ENCODE measurements at places on chromosomes 12 and 14.

GRCh38 chr12:78229591-78230101 is 399.0 kb downstream of the NAV3 start:
- DNase-seq: peak; percentile 72

DNA sequence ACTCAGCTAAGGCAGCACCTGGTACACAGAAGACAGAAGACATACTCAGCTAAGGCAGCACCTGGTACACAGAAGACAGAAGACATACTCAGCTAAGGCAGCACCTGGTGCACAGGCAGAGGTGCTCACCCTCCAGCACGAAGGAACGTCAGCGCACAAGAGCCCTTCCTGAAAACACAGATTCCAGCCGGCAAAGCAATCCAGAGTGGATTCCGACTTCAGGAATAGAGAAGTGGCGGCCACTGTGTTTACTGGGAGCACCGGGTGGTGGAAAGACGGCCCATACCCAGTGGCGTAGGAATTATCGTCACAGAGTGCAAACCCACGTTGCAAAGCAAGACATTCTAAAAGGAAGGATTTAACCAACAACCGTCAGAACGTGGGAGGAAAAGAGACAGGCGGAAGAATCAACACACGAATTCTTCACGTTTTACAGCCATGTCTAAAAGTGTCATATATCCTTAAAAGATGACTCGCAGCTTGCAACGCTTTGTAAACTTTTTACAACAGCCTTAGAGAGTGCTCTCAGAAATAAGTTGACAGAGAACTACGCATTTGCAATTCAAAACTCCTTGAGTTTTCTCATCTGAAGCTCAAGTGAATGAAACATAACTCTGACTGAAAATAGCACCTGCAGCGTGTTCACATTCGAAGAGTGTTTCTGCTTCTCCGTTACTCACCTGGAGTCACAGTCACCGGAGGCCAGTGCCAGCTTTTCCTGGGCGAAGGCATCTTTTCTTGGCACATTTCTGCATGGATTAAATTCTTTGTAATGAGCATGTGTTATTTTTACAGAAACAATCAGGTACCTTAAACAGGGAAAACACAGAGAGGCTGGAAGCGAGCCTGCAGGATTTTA is 55.8 kb upstream of the GALNT9 start:
- no peak for DNase-seq

GRCh38 chr12:108847705-108848104 is 9.7 kb downstream of the SSH1 start:
- DNase-seq: no peak

DNA sequence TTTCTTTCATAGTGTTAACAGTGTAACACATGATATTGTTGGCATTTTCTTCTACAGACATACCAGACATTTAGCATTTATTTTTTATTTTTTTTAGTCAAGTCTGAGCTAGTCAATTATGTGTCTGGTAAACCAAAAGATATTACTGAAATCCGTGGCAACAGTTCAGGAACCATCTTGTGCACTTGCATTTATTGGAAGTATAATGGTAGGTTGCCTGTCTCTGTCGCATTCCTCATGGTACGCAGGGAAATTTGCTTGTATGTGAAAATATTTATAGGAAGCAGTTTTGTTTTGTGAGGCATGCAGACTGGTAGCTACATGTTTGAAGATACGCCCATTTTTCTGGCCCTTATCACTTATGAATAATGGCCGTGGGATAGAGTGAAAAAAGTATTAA is 186.1 kb upstream of the SLC38A2 start:
- no peak for DNase-seq

DNA sequence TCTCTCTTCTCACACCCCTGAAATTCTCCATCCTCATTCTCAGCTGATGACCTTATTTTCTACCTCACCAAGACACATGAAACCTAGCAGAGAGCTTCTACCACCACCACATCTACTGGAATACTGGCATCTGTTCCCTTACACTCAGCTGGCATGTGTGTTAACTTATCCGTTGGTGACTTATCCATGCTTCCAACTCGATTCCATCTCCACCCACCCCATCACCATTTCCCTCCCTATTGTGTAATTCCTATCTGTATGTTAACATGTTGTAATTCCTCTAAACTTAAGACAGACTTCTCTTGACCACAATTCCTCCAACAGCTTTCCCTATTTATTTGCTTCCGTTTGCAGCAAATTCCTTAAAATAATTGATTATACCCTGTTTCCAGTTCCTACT is 15.4 kb downstream of the C1S start:
- DNase-seq: no peak

DNA sequence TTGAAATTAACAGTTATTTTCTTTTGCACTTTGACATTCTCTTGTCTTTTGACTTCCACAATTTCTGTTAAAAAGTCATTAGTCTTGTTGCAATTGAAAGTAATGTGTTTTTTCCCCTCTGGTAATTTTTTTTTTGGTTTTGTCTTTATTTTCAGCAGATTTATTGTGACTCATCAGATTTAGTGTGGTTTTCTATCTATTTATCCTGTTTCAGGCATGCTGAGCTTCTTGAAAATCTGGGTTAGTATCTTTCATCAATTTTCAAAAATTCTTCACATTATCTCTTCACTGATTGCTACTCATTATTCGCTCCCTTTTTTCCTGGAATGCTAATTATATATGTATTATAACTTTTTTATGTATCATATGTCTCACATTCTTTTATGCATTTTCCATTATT is 15.3 kb upstream of the NTF3 start:
- no peak for DNase-seq

DNA sequence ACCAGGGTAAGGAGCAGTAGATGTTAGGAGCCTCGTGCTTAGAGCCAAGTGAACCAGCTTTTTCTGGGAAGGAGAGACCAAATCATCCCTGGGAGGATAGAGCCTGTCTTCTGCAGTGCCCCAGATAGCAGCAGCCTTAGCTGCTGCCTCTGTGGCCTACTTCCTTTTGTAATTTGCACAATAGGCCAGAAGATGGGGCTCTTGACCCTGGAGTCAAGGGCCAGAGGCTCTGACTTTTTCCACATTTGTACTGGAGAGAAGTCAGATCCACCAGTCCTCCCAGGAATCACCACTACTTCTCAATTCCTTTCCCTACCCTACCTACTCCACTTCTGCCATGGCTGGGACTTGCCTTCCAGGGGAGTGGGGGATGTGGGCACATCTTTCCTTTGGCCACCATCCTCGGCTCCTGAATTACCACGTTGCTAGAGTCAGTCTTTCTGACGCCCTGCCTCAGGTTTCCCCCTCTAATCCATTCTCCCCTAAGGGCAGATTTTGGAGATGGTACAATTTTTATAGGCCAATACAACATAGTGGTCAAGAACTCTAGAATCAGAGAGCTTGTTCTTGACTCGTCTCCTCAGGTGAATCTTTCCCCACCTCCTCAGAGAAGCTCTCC is 3.3 kb upstream of the SLC4A8 start:
- DNase-seq: peak; percentile 69

DNA sequence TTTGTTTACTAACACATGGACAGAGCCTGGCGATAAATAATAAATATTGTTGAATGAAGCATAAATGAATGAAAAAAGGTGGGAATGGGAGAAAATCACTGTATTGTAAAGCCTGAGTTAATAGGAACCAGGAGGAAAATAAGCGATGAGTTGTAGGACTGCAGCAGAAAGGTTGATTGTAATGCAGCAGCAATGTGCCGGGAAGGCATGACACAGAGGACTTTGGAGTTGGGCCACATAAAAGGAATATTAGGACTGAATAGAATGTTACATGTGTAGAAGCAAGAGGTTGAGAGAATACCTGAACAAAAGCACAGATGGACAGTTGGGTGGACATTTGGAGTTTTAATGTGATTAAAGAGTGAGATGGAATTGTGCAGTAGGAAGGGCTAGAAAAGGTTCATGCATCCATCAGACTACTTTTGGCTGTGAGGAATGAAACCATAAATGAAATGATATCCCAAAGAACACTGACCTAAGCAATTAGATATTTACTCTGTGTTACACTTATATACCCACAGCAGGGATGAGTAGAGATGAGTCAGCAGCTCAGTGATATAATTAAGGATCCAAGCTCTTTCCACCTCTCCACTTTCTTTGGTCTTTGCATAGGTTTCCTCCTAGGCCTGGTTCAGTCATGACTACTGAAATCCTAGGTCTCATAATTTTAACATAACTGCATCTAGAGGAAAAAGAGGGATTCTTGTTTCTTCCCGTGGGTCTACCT is 55.4 kb downstream of the CCER1 start:
- DNase-seq: no peak

DNA sequence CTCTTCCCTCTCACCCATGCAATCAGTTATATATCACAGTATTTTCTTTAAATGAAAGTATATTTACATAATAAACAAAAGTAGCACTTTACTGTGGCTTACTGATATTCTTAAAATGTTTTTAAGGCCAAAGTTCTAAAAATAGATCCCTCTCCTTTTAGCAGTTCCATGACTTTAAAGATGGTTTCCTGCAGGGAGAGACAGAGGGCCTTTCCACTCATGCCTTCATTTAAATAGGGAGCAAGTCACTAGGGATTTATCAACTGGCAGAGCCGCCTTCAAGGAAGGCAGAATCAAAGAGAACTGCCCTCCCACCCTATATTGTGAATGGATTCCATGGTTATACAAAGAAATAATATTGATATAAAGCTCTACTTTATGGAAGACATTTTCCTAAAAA is 55.5 kb downstream of the DUSP16 start:
- no peak for DNase-seq

DNA sequence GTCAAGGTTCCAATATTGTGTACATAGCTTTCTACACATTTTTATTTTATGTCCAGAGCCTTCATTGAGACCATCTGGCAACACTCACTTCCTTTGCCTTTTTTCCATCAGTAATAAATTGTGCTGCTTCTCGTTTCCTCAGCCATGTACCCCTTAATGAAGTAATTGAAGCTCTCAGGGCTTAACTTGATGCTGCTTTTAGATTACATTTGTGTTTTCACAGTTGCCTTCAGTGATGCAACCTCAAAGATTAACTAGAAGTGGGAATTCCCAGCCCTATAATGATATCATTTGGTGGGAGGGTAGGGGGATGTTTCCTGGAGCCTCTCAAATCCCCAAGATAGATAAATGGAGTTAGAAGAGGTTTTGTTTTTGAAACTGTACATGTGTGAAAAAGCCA is 80.2 kb upstream of the KRR1 start:
- no peak for DNase-seq

- no peak for DNase-seq
Observed at GRCh38 chr12:6420364-6420763, 24.4 kb upstream of the CD27 start.

DNA sequence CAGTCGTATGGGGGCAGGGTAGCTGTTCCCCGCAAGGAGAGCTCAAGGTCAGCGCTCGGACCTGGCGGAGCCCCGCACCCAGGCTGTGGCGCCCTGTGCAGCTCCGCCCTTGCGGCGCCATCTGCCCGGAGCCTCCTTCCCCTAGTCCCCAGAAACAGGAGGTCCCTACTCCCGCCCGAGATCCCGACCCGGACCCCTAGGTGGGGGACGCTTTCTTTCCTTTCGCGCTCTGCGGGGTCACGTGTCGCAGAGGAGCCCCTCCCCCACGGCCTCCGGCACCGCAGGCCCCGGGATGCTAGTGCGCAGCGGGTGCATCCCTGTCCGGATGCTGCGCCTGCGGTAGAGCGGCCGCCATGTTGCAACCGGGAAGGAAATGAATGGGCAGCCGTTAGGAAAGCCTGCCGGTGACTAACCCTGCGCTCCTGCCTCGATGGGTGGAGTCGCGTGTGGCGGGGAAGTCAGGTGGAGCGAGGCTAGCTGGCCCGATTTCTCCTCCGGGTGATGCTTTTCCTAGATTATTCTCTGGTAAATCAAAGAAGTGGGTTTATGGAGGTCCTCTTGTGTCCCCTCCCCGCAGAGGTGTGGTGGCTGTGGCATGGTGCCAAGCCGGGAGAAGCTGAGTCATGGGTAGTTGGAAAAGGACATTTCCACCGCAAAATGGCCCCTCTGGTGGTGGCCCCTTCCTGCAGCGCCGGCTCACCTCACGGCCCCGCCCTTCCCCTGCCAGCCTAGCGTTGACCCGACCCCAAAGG is 804 bp downstream of the GAPDH start:
- peak; percentile 80 for DNase-seq

DNA sequence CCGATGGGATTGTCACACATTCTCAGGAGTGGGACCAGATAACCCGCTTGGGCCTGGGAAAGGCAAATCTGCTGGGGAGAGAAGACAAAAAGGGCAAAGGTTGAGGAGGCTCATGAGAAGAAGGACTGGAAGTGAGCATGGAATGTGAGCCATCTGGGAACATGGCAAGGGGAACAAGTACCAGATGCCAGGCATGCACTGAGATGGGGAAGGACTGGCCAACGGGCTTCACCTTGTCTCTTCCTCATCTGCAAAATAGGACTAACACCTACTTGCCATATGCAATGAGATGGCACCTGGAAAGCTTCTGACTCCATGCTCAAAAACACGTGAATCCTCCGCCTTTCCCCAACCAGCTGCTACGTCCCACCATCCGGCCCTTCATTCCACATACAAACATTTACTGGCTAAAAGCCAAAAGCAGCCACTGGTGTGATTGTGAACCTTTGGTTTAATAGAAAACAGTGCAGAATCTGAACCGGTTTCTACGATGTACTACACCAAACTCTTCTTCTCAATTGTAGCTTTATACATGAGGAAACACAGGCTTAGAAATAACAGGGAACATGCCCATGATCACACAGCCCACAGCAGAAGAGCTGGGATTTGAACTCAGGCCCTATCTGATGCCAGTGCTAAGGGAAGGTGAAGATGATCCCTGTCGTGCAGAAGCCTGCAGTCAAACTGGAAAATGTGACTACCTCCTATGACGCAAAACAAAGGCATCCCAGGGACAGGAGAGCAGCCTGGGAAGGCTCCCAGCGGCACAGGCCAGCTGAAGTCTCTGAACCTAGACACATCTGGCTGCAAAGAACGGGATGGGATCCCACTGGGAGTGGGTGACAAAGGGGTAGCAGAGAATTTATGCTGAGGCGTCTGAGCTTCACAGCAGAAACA is 112.1 kb downstream of the TTC7B start:
- no peak for DNase-seq

GRCh38 chr14:38593476-38593875 is 337.6 kb upstream of the CLEC14A start:
- no peak for DNase-seq

GRCh38 chr12:53978477-53979356 is 4.0 kb upstream of the HOTAIR start:
- DNase-seq: no peak

DNA sequence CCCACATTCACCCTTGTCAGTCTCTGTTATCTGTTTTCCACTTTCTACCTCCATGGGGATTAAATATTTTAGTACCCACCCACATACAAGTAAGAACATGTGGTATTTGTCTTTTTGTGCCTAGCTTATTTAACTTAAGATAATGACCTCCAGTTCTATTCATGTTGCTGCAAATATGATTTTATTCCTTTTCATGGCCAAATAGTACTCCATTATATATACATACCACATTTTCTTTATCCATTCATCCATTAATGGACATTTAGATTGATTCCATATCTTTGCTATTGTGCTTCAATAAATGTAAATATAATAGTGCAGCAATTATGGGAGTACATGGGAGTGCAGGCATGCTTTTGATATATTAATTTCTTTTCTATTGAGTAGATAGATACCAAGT is 185.8 kb downstream of the RPAP3 start:
- no peak for DNase-seq

- no peak for DNase-seq
Observed at GRCh38 chr14:100622224-100622623, 35.0 kb upstream of the BEGAIN start.
